ENCODE measurements at places on chromosomes 11 and 22.

DNA sequence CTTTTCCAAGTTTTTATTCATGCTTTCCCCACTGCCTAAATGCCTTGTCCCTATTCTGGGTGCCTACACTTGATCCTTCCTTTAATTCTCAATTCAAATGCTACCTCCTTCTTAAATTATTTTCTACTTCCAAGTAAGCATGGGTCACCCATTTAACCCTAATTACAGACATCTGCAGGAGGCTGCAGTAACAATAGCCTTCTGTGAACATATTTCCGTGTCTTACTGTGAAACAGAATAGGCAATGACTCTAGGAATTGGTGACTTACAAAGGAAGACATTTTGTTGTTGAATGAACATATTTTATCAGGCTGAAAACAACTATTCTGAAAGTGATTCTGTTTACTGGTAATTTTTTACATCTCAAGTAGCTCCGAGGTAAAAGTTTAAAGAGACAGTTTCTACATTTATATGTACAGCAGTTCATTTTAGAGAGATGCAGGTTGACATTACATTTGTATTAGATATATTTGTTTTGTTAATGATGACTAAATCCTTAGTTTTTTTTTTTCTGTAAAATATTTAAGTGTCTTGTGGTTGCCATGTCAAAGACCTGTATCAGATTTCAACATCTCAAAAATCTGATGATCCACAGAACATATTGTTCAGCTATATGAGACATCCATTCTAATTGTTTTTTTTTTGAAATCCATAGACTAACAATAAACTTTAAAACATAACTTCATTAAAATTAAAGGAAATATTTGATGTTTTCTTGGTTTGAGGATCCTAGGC, 316.8 kb downstream of the CASP12 start:
- no peak for DNase-seq

- DNase-seq = peak; percentile 87
These were observed 733 bp upstream of the GRAMD1B start for GRCh38 chr11:123429336-123429735.

GRCh38 chr22:37121887-37122591, 12.5 kb upstream of the TMPRSS6 start:
- peak; percentile 89 for DNase-seq

DNA sequence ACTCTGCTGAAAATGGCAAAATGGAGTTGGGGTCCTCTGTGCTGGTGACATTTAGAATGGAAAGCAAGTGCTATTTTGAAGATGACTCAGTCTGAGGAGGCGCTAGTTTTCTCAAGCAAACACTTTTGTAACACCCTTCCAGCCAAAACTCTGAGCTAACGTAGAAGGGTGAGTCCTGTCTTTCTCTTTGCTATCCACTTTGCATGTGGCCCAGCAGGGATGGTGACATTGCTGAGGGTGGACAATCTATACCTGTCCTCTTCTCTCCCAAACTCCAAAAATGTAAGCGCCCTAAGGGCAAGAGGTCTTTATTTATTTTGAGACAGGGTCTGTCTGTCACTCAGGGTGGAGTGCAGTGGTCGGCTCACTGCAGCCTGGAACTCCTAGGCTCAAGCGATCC, 3.6 kb upstream of the KAT5 start:
- no peak for DNase-seq

- peak; percentile 71 for DNase-seq
These were observed 59.9 kb downstream of the DGCR2 start for GRCh38 chr22:19062139-19062942.

- DNase-seq = no peak
These were observed 85.9 kb downstream of the GAB2 start for GRCh38 chr11:78331711-78332110.

DNA sequence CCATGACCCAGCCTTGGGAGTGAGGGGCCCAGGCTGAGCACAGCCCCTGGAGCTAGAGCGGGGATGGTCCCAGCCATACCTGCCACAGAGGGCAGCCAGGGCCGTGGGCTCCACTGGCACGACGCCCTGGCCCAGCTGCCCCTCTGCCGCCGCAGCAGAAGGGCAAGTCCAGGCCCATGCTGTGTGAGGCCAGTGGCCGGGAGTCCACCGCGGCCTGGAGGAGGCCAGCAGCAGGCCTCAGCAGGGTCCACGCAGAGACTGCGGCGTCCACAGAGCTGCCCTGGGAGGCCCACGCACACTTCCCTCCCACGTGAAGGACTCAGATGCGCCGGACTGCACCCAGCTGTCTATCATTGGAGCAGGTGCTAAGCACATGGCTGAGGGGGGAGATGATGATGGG, 23.5 kb downstream of the MOB2 start:
- no peak for DNase-seq

- DNase-seq = peak; percentile 87
These were observed 6.6 kb upstream of the CABP7 start for GRCh38 chr22:29713156-29713727.

Data from osteoblast (primary cell).